ENCODE measurements at places on chromosomes 1 and 21. TPM values are rescaled to one million over a fixed set of nuclear protein-coding genes. Genes with fewer than 3 reads are reported as not detected.

RNF11 gene
- 117 TPM for total RNA-seq

RHOU gene
- 1.2 TPM for total RNA-seq

GBP1 gene
- total RNA-seq = 50.0 TPM

ITLN2 gene
- total RNA-seq = not detected

KDM5B gene
- 183 TPM for total RNA-seq

TESK2 gene
- total RNA-seq = 1.0 TPM

HUNK gene
- 1.8 TPM for total RNA-seq

SLC9C2 gene
- 0.60 TPM for total RNA-seq

PPIAL4G gene
- not detected for total RNA-seq
